ENCODE measurements at places on chromosomes 7 and 10.
A peak's percentile ranks its signal among the peaks of the same experiment; 100 is the strongest.

GRCh38 chr10:81177651-81178244 is 640.0 kb downstream of the SH2D4B start:
- no peak for DNase-seq

DNA sequence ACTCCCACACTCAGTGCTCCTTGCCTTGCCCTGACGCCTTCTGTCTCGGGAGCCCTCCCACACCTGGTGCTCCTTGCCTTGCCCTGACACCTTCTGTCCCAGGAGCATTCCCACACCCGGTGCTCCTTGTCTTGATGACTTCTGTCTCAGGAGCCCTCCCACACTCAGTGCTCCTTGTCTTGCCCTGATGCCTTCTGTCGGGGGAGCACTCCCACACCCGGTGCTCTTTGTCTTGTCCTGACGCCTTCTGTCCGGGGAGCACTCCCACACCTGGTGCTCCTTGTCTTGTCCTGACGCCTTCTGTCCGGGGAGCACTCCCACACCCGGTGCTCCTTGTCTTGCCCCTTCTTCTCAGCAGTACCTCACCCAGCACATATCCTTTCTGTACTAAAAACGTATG is 207.2 kb upstream of the ADARB2 start:
- DNase-seq: no peak

GRCh38 chr7:50347693-50348092 is 43.2 kb downstream of the IKZF1 start:
- no peak for DNase-seq

DNA sequence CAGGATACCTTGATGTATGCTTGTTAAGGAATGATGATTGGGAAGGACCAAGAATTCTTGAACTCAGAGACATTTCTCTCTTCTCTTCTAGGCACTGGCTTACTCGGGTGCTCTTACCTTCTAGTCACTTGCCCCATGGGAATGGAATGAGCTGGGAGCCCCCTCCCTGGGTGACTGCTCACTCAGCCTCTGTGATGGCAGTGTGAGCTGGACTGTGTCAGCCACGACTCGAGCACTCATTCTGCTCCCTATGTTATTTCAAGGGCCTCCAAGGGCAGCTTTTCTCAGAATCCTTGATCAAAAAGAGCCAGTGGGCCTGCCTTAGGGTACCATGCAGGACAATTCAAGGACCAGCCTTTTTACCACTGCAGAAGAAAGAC is 10.7 kb downstream of the ZDHHC16 start:
- no peak for DNase-seq

GRCh38 chr7:113917840-113918239 is 969 bp downstream of the PPP1R3A start:
- no peak for DNase-seq

DNA sequence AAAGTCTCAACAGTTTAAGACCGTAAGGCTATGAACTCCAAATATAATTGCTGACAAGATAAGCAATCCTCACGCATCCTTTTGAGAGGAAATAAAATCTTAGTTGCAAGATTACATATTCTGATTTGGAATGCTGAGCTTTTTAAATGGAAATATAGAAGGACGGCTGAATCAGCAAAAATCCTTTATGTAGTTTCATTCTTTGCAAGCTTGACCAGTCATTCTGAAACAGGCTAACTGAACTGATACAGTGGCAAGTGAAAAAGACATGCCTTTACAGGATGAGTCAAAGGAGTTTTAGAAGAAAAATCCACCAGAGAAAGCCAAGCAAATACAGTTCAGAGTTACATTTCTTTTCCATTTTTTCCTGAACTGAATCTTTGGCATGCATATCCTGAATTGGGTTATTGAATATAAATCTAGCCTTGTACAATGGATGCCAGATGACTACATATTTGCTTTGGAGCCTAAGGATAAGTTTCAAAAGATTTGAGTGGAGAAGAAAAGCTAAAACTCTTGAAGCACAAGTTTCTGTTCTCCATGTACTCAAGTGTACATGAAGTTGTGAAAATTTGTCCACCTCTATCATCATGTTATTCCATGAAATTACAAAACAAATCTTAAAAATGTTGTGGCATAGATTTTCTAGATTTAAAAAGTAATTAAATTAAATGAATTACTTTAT is 4.4 kb downstream of the VIM start:
- DNase-seq: no peak

DNA sequence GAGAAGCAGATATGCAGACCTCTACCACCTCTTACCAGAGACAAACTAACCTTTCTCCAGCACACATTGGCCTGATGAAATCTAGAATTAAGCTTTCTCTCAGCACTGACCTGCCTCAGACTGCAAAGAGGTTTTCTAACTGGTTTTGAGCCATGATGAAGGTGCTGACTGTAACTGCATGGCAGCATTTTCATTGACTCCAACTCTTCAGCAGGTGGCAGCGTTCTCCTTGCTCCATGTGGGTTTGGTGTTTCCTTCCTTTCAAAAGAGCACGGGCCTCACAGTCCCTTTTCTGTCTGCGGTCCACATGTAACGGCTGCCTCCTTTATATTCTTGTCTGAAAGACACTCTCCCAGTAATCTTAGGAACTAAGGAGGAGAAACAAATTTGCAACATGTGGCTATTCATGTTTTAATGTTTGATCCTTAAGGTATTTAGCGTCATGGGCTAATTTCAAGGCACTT is 12.6 kb downstream of the KLLN start:
- no peak for DNase-seq

DNA sequence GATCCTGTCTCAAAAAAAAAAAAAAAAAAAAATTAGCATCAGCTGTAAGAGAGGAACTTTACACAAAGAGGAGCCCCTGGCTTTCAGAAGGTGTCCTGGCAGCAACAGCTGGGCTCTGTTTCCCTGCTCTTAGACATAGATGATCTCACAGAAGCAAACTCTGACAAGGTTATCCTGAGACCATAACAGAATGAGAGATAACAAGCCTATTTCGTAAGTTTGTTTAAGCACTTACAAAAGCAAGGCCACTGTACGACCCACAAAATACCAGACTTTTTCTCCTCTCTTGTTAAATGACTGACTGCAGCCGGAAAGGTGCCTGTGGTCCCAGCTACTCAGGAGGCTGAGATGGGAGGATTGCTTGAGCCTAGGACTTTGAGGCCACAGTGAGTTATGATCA is 33.3 kb upstream of the OTUD1 start:
- DNase-seq: no peak

- no peak for DNase-seq
Observed at GRCh38 chr7:155766966-155767916, 45.0 kb downstream of the SHH start.

DNA sequence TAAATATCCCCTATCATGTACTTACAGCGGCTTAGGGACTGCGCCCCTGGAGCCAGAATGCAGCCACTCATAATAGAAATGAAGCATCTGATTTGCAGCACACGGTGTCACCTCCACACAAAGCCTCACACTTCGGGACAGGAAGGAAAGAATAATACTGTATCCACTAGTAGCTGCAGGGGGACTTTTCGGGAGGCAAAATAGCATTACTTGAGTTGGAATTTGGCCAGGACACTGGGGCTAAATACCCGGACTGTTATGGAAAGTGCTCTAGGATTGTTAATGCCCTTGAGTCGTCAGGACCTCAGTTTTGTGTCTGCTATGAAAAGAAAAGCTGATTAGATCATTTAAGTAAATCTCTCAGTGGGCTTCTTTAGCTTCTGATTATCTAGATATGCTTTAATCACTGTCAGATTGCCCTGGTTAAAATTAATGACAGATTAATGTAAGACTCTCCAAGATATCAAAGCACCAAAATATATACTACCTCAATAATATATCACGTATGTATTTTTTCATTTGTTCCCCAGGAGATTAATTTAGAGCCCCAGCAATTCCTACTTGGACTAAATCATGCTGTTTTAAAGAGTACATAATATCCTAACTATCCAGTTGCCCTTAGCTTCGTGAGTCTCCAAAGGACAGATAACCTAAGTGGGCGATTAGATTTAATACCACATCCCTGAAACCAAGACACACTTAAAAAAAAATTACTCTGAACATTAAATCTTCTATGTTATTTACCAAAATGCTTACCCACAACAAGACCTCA is 173.0 kb upstream of the NEBL start:
- no peak for DNase-seq

GRCh38 chr10:74480778-74481177 is 329.8 kb downstream of the ADK start:
- no peak for DNase-seq

GRCh38 chr7:19715499-19715898 is 6.7 kb upstream of the POLR1F start:
- no peak for DNase-seq

DNA sequence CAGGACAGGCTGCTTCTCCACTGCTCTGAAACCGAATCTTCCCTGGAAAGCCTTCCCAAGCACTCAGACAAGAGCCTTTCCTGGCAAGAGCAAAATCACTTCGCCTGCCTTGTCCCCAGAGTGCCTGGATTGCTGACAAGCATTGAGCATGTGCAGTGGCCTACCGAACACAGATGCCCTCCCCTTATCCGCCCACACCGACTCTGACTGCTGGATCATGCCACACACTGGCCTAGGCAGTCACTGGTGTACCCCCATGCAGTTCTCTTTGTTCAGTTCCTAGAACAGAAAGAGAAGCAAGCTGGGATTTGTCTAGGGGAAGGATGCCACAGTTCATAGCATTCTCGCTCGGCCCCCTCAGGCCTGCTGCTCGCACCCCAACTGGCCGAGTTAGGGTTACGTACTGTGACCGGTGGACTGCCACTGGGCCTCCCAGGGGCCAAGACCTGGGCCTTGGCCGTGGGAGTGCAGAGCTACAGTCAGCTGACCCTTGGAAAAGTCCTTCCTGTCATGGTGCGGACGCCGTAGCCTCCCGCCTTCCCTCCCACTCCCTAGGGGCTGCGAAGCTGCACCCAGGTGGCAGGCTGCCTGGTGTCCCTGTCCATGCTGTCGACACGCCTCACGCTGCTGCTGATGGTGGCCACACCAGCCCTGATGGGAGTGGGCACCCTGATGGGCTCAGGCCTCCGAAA is 6.9 kb downstream of the ABCB8 start:
- no peak for DNase-seq

DNA sequence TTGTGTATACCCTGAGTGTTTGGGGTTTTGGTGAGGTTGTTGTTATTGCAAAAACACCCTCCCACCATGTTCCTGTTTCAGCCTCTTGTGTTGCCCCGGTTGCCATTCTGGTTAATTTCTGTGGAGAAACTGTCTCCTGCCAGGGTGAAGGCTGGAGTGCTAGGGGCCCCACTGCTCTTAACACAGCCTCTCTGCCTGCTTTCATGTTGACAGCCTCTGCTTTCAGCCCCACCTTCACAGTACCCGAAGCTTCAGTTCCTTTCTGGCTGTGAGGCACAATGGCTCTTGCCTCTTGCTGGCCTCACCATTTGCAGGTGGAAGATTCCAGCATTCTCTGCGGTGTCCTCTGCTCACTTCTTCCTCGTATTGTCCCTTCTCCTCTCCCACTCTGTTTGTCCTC is 19.2 kb downstream of the SLC18A2 start:
- DNase-seq: no peak

DNA sequence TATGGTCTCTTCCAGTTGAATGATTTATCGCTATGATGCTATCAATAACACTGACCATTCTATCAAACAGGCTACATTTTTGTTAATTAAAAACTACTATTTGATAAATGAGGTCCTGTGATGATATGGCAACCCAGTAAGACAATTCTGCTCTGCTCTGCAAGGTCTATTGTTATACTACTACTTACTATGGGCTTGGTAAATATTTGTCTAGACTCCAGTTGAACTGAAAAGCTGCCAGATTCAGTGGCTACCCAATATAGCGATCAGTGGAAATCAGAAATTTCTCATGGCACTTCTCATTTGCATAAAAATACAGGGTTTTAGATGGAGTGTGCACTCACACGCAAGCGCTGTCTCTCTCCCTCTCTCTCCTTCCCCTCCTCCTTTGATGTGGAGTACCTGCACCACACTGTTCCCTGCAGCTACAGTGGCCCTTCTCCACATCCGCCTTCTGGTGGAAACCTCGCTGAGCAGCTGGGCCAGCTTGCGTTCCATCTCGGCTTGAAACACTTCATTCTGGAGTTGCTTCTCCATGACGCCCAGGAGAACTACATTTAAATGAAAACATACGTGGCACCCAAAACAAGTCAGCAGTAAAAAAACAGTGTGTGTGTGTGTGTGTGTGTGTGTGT is 77.9 kb downstream of the KIAA1549 start:
- peak; percentile 50 for DNase-seq

DNA sequence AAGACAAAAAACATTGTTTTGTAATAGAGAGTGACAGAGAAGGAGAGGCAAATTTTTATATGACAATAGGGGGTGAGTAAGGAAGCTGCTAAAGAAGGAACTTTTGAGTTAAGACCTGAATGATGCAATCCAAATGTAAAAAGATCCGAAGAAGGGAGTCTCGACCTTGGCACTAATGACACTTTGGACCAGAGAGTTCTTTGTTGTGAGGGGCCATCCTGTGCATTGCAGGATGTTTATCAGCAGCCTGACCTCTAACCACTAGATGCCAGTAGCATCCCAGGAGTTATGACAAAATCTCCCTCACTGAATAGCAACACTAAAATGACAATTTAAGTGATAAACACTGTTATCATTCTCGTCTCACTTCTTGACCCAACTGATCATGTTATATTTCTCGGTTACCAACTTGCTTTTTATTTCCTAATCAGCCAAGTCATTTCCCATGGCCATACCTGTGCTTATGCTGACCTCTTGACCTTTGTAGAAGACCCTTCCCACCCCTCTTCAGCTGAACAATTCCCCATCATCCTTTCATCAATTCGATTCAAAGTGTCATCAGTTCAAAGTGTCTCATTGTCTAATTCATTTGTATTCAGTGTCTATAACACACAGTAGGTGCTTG is 30.0 kb downstream of the DGKI start:
- DNase-seq: no peak

DNA sequence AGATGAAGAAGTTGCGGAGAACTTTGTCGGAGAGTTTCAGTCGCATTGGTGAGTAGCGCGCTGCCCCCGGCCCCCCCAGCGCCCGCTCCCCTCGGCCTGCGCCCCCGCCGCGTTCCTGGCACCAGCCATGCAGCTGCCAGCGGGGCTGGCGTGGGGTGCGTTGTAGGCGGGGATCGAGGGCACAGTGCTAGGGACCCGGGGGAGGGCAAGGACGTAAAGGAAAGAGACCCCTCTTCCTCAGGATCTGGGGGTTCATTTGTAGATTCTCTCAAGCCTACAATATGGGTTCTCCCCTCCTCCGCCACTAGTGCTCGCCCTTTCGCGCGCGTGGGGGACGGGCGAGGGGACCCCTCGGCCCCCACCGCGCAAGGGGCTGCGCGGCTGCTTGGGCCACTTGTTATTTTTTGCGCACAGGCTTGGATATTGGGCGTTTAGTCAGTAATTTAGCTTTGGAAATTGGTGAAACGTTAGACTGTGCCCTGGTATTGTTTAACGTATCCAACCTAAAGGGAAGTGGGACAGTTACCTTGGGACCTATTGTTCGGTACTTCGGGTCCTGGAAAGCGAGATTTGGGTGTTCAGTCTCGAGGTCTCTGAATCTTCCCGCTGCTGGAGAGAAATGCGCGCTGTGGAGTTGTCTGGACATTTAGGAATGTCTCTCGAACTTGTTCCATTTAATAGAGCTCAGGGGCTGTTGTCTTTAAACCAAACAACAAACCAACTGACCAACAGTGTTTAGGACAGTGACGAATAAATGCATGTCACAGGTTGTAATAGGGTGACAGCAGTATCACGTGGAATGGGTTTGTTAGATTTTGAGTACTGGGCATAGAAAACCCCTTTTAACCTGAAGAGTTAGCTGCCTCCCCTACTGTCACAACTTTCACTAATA is 796 bp downstream of the CDK14 start:
- DNase-seq: no peak

All from stimulated activated CD8-positive, alpha-beta memory T cell treated with anti-CD3 and anti-CD28 coated beads, Interleukin-15, amount 100 ng/mL, for 48 hours (primary cell).